ENCODE measurements at places on chromosomes 6 and 20. TPM values are rescaled to one million over a fixed set of nuclear protein-coding genes. Genes with fewer than 3 reads are reported as not detected.

The PPP1R14C gene
- total RNA-seq: 0.04 TPM

The MAP7 gene
- total RNA-seq: 0.66 TPM

The TRIM31 gene
- not detected for total RNA-seq

The ZNF831 gene
- not detected for total RNA-seq

The FABP7 gene
- total RNA-seq: not detected

The IFT52 gene
- total RNA-seq: 32.4 TPM

Measured in pulmonary artery endothelial cell (primary cell).